ENCODE measurements at places on chromosomes 7 and 10. TPM values are rescaled to one million over a fixed set of nuclear protein-coding genes. Genes with fewer than 3 reads are reported as not detected.
A peak's percentile ranks its signal among the peaks of the same experiment; 100 is the strongest.

The C10orf90 gene
- total RNA-seq = not detected

The TAS2R41 gene
- not detected for total RNA-seq

The BHLHA15 gene
- total RNA-seq = 3.1 TPM

The ABCA13 gene
- total RNA-seq = 19.0 TPM

The AKR1E2 gene
- total RNA-seq = 5.7 TPM

The TMEM273 gene
- total RNA-seq = 30.7 TPM

GRCh38 chr7:137390076-137390475 is 46.5 kb upstream of the PTN start:
- no peaks in the 10 kb centered on the region for H3K36me3 ChIP-seq
- no peak overlapping the region for H3K4me3 ChIP-seq
- no peaks in the 10 kb centered on the region for H3K4me1 ChIP-seq
- no peaks in the 10 kb centered on the region for H3K27me3 ChIP-seq

DNA sequence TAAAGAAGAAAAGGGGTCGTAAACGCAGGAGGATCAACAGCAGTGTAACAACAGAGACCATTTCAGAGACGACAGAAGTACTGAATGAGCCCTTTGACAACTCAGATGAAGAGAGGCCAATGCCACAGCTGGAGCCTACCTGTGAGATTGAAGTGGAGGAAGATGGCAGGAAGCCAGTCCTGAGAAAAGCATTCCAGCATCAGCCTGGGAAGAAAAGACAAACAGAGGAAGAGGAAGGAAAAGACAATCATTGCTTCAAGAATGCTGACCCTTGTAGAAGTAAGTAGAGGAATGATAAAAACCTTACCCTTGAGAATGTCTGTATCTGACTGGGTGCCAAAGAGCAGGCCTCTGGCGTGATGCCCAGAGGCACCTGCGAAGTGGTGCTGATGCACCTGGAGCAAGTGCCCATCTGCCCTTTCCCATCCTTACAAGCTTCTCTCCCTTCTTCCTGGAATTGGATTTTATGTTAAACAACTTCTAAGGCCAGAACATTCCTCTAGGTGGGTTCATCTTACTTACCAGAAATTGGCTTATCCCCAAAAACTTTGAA is 86.4 kb upstream of the SAMD8 start:
- H3K27me3 ChIP-seq = no peaks in the 10 kb centered on the region
- H3K4me1 ChIP-seq = no peaks in the 10 kb centered on the region
- H3K36me3 ChIP-seq = peaks cover 98% of the 10 kb centered on the region
- no peak overlapping the region for H3K27ac ChIP-seq

DNA sequence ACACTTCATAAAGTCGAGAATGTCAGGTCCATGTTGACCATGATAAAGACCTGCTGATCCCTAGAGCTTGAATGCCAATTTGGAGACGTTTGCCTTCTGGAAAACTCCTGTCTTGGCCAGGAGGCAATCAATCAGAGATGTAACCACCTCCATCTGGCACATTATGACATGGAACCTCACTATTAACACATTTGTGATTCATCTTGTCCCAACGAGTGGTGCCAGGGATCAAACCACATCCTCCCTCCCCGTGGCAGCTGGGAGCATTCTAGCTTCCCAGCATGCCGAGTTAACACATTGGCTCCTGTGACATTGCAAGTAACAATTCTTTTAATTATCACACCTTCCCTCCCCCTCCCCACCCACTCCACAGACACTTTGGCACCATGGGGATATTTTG is 84.0 kb upstream of the PPP1R17 start:
- no peaks in the 10 kb centered on the region for H3K27me3 ChIP-seq
- no peak for DNase-seq
- H3K27ac ChIP-seq = no peak overlapping the region
- H3K4me1 ChIP-seq = no peaks in the 10 kb centered on the region

DNA sequence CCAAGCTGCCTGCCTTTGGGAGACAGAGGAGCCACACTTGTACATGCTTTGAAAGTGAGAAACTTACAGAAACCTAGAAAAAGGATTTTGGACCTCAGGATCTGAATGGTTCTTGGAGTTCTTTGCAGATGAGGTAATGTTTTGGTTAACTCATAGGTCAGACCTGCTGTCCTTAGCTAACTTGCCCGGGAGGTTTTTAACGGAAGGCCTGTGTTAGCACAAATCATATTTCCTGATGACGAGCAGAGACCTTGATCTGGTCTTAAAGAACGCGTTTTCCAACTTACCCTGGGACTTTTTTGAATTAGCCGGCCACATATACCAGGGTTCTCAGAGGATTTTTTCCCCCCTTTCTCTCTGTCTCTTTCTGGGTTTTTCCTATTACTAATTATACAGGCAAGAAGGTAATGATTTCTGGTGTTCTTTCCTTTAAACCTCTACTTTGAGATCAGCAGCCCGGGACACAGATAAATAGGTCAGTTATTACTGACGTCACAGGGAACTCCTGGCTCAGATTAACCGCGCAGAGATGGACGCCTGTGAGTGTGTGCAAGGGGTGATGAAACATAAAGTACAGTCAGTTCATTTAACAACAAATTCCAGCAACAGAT is 101.7 kb upstream of the KLF6 start:
- no peaks in the 10 kb centered on the region for H3K27me3 ChIP-seq
- DNase-seq = no peak
- no peak overlapping the region for H3K4me3 ChIP-seq
- peaks cover 11% of the 10 kb centered on the region for H3K4me1 ChIP-seq
- no peaks in the 10 kb centered on the region for H3K36me3 ChIP-seq

DNA sequence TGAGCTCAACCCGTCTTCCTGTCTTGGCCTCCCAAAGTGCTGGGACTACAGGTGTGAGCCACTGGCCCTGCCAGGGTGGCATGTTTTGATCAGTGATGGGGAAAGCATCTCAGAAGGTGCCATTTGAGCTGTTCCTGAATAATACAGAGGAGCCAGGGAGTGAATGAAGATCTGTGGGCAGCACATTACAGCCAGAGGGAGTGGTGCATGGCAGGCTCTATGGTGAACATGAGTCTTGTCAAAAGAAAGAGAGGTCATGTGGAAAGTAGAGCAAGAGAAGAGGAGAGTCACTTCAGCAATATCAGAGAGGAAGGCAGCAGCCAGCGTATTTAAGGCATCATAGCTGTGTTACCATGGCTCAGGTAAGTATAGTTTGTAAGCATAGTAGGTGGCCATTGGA is 275.7 kb upstream of the LRGUK start:
- H3K27me3 ChIP-seq = no peaks in the 10 kb centered on the region
- no peaks in the 10 kb centered on the region for H3K4me1 ChIP-seq
- no peak overlapping the region for H3K4me3 ChIP-seq
- no peak overlapping the region for H3K27ac ChIP-seq

- no peak overlapping the region for H3K4me3 ChIP-seq
- no peak for DNase-seq
- no peaks in the 10 kb centered on the region for H3K36me3 ChIP-seq
- no peak overlapping the region for H3K27ac ChIP-seq
- H3K4me1 ChIP-seq = no peaks in the 10 kb centered on the region
- no peaks in the 10 kb centered on the region for H3K27me3 ChIP-seq
Observed at GRCh38 chr10:58467931-58468635, 44.6 kb upstream of the BICC1 start.

GRCh38 chr7:70890147-70890969 is 241.6 kb upstream of the GALNT17 start:
- no peaks in the 10 kb centered on the region for H3K36me3 ChIP-seq
- DNase-seq = no peak
- no peaks in the 10 kb centered on the region for H3K27me3 ChIP-seq
- no peak overlapping the region for H3K27ac ChIP-seq
- no peak overlapping the region for H3K4me3 ChIP-seq

- H3K4me3 ChIP-seq = peak within 1 kb of the TSS; percentile 31
- H3K27me3 ChIP-seq = peaks cover 11% of the 10 kb centered on the region
- peaks cover 20% of the 10 kb centered on the region for H3K4me1 ChIP-seq
- H3K36me3 ChIP-seq = no peaks in the 10 kb centered on the region
- peak; percentile 73 for DNase-seq
Observed at GRCh38 chr7:151439855-151440798, at the start of gene CRYGN. CRYGN (minus strand) TSS chr7:151440141; CDS start chr7:151439917, 224 bp downstream.

- H3K27me3 ChIP-seq = no peaks in the 10 kb centered on the region
- DNase-seq = no peak
- H3K4me1 ChIP-seq = peaks cover 6% of the 10 kb centered on the region
Observed at GRCh38 chr7:96244244-96244991, 77.5 kb downstream of the SLC25A13 start.

DNA sequence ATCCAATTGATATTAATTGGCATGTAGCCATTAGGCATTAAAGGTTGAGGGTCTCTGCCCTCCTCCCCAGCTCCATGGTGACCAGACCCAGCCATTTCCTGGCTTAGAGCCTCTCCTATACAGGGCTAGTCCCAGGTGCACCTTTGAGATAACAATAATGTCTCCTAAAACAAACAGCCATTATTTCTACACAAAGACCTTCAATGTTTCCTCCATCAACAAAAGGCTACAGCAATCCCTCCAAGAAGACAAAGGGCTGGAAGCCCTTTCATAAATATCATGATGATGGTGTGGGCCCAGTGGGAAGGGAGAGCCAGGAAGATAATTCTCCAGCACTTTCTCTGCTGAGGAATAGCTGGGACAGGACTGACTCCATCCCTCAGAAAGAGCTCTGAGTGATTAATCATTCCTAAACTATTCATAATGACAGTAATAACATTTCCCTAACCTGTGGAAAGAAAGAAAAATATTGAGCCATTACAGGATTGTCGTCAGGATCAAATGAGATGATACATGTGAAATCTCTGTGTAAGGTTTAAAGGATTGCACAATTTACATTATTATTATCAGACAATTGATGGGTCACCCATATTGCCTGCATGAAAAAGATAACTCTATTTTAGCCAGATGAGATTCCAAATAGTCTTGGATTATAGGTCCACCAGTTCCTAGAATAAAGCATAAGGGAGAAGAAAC is 10.2 kb downstream of the PKD2L1 start:
- H3K4me3 ChIP-seq = no peak overlapping the region
- H3K27ac ChIP-seq = no peak overlapping the region
- DNase-seq = no peak
- H3K4me1 ChIP-seq = no peaks in the 10 kb centered on the region
- H3K27me3 ChIP-seq = no peaks in the 10 kb centered on the region

DNA sequence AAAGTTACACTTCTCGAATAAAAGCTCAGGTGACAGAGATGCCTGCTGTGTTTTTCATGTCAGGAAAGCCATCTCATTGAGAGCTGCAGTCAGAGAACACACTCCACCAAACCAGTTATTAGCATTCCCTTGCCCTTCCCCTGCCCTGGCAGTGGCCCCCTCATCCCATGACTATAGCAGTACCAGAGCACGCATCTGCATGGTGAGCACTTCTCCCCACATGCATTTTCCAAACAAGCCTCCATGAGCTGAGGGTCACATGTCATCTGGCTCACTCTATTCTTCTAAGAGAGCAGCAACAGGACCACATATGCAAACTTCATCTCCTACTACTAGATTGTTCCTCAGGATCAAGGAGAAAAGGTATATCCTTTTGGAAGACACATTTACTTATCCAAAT is 42.4 kb upstream of the FGL2 start:
- no peak for DNase-seq
- H3K4me1 ChIP-seq = peaks cover 48% of the 10 kb centered on the region
- H3K27ac ChIP-seq = peak overlapping the region; percentile 41
- no peak overlapping the region for H3K4me3 ChIP-seq
- no peaks in the 10 kb centered on the region for H3K27me3 ChIP-seq
- H3K36me3 ChIP-seq = peaks cover 8% of the 10 kb centered on the region

GRCh38 chr10:63105225-63106110 is 27.7 kb upstream of the NRBF2 start:
- no peaks in the 10 kb centered on the region for H3K27me3 ChIP-seq
- H3K4me3 ChIP-seq = no peak overlapping the region
- DNase-seq = no peak
- no peak overlapping the region for H3K27ac ChIP-seq

All from spleen (tissue), 13 donors.